ENCODE measurements at places on chromosomes 2 and 18. TPM values are rescaled to one million over a fixed set of nuclear protein-coding genes. Genes with fewer than 3 reads are reported as not detected.

Gene SLC66A2
- total RNA-seq, result 30.7 TPM

Gene SFTPB
- total RNA-seq, result not detected

Gene TMEM247
- total RNA-seq, result not detected

Gene IER3IP1
- total RNA-seq, result 15.6 TPM

Gene DHRS9
- total RNA-seq, result not detected

Gene ZNF521
- not detected for total RNA-seq

Gene ABCG8
- total RNA-seq, result not detected

Gene ZNF892
- 4.3 TPM for total RNA-seq

Gene PRKAG3
- total RNA-seq, result not detected

Gene CYP27A1
- total RNA-seq, result not detected

Gene STARD6
- 0.23 TPM for total RNA-seq

Gene GAL3ST2
- 0.25 TPM for total RNA-seq

Gene CNTNAP5
- not detected for total RNA-seq

Gene UGT1A10
- not detected for total RNA-seq

Gene PROC
- 0.36 TPM for total RNA-seq

Gene IGFBP5
- total RNA-seq, result not detected

Gene RGPD5
- total RNA-seq, result 37.7 TPM

Gene CCT7
- 750 TPM for total RNA-seq

Gene RAMP1
- 0.34 TPM for total RNA-seq

Gene GPBAR1
- total RNA-seq, result 0.38 TPM

Gene CNDP1
- not detected for total RNA-seq

Gene STK11IP
- 25.9 TPM for total RNA-seq

Gene ASPRV1
- 0.42 TPM for total RNA-seq

Gene HOXD3
- not detected for total RNA-seq

Gene CRYBA2
- total RNA-seq, result not detected

Gene DPY30
- 81.2 TPM for total RNA-seq

Gene CNOT9
- 135 TPM for total RNA-seq

Gene DUSP28
- total RNA-seq, result 6.2 TPM

All from activated CD8-positive, alpha-beta memory T cell treated with anti-CD3 and anti-CD28 coated beads for 36 hours (primary cell).